Hematopoietic multipotent progenitor cell treated with erythropoietin and hydrocortisone succinate and interleukin-3 and kit ligand, for 6 days (in vitro differentiated cells): ENCODE measurements at places on chromosomes 5 and 9.
A peak's percentile ranks its signal among the peaks of the same experiment; 100 is the strongest.

- peak; percentile 78 for DNase-seq
These were observed 30.5 kb downstream of the SHB start for GRCh38 chr9:38038307-38039089.

GRCh38 chr9:518540-518939, 303.9 kb downstream of the DOCK8 start:
- DNase-seq: no peak

DNA sequence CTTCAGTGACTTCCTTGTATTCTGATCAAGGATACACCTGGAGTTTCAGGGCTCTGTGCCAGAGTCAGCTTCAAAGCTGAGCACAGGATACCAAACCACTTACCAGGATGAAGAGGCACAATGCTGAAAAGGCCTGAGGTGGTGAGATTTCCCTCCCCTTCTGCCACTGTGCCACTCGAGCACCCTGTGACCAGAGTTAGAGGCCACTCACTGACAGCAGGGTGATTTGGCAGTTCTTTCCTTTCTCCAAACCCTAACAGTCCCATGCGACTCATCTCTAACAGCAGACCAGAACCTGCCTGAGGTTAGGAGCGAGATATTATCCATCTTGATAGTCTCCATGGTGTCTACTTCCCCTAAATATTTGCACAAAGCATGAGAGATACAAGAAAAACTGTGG, 1.8 kb downstream of the PLGRKT start:
- peak; percentile 72 for DNase-seq

- DNase-seq: no peak
These were observed 2.5 kb upstream of the HSPB3 start for GRCh38 chr5:54453046-54453445.

- DNase-seq: no peak
These were observed 6.0 kb downstream of the PCDHGC5 start for GRCh38 chr5:141494761-141495452.

GRCh38 chr9:131101207-131101964, 5.1 kb downstream of the AIF1L start:
- DNase-seq: no peak

DNA sequence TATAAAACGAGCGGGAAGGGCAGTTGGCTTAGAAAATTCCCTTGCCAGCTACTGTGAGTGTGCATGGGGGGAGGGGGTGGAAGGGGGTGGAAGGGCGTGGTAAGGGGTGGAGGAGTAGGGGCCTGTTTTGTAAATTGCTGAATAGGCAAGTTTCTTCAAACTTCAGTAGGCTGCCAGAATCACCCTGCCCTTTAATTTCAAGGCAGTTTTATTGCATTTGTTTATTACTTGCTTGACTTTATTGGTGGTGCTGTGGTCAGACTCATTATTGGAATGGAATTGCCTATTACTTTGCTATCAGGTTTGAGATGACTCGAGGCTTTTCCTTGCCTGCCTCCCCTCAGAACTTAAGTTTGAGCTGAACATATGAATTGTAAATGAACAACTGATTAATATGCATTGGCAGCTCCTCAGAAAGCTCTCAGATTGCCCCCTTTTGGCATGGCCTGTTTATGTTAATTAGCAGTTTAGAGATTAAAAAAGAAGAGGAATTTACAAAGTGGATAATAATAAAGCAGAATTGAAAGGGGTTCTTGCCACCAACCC, 76.0 kb downstream of the SEMA6A start:
- no peak for DNase-seq

- no peak for DNase-seq
These were observed 71.3 kb downstream of the IQGAP2 start for GRCh38 chr5:76474377-76474776.
